ENCODE measurements at places on chromosomes 7 and 10.

DNA sequence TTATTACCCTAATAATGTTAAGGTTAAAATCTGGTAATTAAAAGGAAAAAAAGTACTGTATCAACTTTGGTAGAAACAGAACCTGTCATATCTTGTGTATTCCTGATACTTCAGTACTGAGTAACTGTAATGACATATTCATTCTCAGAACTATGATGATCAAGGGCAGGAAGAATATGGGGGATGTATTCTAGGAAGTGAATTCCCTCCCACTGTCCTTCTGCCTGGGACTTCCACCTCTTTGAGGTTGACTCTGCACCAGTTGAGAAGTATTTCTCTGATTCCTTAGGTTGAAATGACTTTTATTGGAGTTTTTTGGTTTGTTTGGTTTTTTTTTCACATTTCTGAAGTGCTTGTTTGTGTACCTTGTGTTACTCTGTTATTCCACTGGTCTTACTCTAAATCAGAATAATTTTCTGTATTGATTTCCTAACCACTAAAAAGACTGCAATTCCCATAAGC lies 36.9 kb downstream of the WASL start:
- DNase-seq = no peak

DNA sequence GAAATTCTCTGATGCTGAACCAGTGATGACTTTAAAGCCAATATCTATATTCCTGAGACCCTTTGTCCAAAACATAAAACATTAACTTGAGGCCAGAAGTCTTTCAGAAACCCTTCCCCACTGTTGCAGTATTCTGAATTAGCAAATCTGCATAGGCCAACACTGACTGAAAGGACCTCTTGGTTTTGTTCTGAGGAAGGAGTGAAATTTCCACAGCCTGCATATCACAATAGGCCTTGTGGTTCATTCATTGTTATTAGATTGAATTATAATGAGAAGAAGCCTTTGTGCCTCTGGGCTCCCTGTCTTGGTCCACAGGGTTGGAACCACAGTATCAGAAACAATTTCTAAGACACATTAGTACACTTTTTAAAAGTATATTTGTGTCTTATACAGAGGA lies 90.3 kb downstream of the CCNY start:
- no peak for DNase-seq

DNA sequence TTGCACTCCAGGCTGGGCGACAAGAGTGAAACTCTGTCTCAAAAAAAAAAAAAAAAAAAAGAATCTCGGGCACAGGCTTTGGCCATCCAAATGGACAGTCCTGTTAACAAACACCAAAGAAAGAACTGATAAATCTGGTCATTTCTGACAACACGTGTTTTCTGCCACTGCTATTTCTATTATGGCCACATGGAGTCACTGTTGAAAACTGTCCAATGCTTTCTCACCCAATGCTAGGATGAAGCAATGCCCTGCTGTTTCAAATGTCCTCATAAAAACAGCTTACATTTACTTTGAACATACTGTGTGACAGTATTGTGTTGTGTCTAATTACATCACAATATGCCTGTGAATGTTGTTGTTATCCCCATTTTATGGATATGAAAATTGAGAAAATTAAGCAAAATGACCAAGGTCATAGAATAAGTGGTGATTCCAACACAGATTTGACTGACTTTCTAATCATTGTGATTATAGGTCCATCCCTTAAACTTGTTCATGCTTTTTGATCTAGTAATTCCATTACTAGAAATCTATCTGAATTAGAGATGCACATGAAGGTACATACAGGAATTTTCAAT lies 19.9 kb upstream of the MAP3K8 start:
- peak; percentile 70 for DNase-seq

DNA sequence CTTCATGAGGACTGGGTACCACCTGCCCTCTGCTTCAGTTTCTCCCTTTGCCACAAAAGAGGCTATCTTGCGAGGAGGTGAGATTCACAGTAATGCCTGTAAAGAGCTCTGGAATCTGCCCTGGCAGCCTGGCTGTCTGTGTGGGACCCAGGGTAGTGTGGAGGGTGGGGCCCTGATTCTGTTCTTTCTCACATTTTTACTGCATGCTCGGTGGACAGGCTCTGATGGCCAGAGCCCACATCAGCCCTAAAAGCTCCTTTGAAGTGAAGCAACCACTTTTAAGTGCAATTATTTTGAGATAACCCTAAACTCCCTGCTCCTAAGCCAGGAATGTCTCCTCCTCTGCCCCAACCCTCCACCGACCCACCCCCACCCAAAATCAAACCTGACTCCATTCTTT lies 92.1 kb upstream of the PODXL start:
- no peak for DNase-seq

Data from GM10248 (cell line).